ENCODE measurements at places on chromosomes 7 and 10.

DNA sequence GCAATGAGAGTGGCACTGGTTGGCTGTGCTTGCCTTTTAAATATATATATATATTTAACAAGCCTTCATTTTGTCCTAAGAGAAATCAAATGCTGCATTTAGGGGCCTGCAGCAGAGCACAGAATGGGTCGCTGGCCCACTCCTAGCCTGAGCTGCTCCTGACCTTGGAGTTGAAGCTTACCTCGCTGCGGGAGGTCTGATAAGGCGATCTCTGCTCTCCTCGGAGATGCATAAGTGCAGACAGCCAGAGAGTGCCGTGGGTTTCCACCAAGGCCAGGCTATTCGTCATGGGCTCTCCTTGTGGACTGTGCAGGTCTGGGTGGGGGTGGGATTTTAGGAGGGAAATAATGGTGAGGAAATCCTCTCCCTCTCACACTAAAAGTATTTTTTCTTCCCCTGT, 99.5 kb upstream of the IKZF1 start:
- DNase-seq: no peak

GRCh38 chr10:131162866-131163843, 148.4 kb downstream of the TCERG1L start:
- no peak for DNase-seq

GRCh38 chr7:110750931-110751605, 339.9 kb upstream of the LRRN3 start:
- DNase-seq: no peak

GRCh38 chr7:91929463-91929862, 11.2 kb upstream of the AKAP9 start:
- DNase-seq: no peak

DNA sequence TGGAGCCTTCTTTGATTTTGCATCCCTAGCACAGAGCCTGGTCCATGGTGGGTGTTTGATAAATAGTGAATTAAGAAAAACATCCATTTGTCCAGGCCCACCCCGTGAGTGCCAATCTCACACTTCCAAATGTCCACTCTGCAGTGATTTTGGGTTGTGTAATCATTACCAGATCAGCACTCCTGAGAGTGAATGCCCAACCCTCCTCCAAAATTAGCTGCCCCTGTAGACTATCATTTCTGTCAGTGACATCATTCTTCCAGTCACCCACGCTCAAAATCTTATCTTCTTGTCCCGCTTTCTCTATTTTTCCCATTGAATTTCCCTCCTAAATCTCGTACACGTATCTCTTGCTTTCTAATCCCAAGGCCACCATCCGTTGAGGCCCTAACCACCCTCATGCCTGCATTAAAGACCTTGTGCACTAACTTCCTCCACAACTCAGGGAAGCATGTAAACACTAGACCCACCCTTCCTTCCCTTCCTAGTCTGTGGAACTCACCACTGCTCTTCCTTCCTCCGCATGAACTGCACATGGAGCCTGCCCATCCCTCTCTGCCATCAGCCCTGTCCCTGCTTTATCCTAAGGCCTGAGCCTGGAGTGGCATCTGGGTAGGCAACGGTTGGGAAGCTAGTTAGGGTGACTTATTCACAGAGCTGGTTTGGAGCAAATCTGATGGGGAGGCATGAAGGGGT, 32.8 kb downstream of the PIK3AP1 start:
- no peak for DNase-seq

DNA sequence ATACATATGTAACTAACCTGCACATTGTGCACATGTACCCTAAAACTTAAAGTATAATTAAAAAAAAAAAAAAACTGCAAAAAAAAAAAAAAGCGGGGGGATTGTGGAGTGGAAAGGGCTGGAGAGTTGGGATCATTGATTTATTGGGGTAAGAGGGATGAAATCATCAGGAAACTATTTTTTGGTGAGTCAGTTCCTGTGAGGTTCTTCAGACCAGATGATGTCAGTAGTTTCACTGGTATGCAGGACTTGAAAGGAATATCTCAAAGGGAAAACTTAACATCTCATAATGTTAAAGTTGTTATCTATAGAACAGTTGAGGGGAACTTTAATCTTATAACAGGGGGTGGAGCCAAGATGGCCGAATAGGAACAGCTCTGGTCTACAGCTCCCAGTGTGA, 32.6 kb upstream of the TECTB start:
- DNase-seq: no peak

GRCh38 chr7:2315787-2316186, 1.5 kb upstream of the SNX8 start:
- no peak for DNase-seq

- no peak for DNase-seq
Measured at GRCh38 chr7:100968650-100969049, 715 bp upstream of the MUC12 start.

GRCh38 chr7:70710011-70710480, 421.9 kb upstream of the GALNT17 start:
- DNase-seq: no peak

DNA sequence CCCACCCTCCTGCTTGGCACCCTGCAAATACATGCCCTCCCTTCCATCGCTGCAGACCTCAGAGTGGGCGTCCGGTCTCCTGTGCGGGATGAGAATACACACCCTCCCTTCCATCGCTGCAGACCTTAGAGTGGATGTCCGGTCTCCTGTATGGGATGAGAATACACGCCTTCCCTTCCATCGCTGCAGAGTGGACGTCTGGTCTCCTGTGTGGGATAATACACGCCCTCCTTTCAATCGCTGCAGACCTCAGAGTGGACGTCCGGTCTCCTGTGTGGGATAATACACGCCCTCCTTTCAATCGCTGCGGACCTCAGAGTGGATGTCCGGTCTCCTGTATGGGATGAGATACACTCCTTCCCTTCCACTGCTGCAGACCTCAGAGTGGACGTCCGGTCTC, 128.1 kb downstream of the VIPR2 start:
- no peak for DNase-seq

GRCh38 chr10:43198682-43199005, 60.4 kb downstream of the CSGALNACT2 start:
- no peak for DNase-seq

DNA sequence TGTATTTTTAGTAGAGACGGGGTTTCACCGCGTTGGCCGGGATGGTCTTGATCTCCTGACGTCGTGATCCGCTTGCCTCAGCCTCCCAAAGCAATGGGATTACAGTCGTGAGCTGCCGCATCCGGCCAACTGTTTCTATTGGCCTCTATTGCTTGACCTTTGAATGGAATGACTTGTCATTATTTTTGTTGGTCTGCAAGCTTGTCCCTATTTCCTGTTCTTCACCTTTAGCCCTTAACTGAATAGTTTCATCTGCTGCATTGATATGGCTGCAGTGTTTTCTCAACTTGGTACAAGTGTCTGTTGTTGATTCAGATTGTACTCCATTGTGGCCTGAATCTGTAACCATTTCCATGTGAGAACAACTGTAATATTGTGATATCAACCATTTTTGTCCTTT, 105.5 kb downstream of the POLL start:
- DNase-seq: no peak

DNA sequence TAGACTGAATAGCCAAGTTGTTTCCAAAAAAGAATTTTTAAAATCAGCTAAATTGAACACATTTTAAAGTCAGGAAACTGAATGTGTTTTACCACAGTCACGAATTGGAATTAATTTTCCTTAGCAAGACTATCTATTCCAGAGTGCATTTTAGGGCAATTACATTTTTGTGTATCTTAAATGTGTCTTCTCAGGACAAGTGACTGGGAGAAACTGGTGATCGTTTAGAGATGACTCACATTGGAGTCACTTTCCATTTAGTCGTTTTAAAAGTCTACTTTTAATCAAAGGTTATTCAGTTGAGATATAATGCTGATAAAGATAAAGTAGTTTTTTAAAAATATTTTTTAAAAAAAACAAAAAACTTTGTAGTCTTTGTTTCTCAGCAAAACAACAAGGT, 191.7 kb upstream of the SLC26A5 start:
- DNase-seq: no peak

DNA sequence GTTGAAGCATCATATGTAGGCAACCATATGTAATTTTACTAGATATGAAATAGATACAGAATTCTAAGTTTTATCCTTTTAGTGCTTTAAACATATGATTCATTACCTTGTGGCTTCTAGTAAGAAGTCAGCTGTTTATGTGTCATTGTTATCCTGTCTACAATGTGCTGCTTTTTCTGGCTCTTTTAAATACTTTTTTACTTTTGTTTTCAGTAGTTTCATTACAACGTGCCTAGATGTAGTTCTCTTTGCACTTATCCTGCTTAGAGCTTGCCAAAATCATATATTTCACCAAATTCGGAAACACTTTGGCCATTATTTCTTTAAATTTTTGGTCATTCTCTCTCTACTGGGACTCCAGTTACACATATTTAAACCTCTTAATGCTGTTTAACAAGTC, 26.4 kb downstream of the YAE1 start:
- no peak for DNase-seq

DNA sequence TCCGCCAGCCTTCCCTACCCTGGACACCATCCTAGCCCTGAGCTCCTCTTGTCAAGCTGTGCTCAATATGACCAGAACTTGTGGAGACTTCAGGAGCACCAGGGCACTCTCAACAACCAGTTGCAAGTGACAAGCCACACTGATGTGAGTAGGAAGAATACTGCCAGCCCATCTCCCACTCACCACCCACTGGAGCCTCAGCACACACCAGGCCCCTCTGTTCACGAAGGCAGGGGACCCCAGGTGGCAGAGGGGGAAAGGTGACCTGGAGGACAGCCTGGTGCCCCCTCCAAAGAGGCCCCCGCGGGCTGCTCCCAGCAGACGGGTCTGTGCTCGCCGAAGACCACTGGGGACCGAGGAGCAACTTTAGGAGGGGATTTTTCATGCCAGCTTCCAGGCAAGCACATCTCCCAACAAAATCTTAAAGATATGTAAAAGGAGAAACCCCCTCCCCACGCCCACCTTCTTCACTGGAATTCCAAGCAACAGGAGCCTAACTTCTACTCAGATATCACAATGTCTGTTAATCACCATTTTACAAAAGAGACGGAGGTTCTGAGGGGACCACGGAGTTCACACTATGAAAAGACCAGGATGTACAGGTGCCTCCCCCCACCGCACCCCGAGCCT, 1.0 kb downstream of the MMD2 start:
- no peak for DNase-seq

GRCh38 chr10:30821994-30822692, 192.6 kb upstream of the LYZL2 start:
- DNase-seq: no peak

DNA sequence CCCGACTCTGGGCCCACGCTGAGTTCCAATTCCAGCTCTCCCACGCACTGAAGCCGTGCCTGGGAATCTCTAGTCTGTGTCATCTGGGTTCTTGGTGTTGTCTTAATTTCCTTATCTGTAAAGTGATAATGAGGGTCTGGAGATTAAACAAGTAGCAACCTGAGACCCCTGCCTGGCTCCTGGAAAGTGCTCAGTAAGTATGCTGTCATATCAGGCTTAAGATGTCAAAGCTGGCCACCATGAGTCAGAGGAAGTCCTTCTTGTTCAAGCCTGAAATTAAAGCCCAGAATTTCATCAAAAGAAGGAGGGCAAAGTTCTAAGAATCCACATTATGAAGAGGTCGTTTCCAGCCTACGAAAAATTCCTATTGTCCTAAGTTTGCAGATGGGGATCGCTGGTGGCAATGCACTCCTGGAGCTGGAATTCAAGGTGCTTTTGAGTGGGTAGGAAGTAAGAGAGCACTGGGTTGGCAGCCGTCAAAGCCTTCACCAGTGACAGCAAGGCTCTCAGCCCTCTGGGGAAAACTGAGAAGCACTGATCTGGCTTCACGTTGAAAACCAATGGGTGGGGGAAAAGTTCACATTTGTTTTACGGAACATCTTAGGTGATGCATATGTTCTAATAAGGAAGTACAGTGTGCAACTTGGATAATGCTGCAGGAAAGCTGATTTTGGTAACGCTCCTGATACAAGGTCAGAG, 50.3 kb upstream of the NCAPG2 start:
- DNase-seq: no peak

DNA sequence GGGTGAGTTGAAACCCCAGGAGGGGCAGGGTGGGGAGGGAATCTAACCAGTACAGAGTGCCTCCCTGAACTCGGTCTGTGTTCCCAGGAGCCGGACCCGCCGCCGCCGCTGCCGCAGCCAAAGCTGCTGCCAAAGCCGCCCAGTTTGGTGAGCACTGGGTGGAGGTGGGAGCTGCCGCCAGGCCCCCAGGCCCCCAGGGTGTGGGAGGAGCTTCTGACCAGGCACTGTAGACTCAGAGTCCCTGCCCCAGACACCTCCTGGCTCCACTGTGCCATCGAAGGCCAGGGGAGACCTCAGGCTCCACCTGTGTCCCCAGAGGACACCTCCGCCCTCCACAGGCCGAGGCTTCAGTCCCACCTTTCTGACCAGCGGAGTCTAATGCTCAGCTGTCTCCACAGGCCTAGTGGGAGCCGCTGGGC, 20.4 kb upstream of the LIMK1 start:
- DNase-seq: no peak

DNA sequence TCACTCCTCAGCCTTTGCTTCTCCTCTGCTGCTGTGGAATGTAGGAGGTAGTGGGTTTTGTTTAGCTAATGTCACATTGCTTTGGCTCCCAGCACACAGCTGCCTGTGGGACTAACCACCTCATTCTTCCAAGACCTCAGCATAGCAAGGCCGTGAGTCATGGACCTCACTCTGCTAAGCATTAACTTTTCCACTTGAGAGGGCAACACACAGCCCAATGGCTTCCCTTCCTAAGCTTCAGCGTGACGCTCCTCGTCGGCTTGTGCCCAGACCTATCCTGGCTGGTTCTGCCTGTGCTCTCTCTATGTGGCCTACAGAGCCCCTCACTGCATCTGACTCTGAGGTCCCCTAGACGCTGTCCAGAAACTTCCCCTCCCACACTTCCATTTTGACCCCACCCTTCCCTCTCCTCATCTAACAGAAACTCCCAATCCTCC, 23.3 kb downstream of the MYOF start:
- DNase-seq: no peak

- no peak for DNase-seq
Measured at GRCh38 chr10:128539510-128540127, 413.4 kb upstream of the MKI67 start.

DNA sequence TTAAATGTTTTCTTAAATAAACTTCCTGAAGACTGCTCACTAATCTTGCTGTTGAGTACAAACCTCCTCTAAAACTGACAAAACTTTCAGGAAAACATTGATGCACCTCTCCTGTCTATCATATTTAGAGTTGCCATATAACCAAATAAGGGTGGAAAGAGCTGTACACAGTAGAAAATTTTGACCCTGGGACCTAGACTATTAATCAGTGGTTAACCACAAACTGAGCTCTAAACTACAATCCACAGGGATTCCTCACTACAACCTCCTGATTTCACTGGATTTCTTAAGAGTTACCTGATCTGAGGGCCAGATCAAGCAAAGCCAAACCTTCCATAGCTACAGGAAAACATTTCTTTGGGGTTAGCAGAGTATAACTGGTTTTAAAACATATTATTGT, 39.9 kb upstream of the WNT16 start:
- DNase-seq: no peak

DNA sequence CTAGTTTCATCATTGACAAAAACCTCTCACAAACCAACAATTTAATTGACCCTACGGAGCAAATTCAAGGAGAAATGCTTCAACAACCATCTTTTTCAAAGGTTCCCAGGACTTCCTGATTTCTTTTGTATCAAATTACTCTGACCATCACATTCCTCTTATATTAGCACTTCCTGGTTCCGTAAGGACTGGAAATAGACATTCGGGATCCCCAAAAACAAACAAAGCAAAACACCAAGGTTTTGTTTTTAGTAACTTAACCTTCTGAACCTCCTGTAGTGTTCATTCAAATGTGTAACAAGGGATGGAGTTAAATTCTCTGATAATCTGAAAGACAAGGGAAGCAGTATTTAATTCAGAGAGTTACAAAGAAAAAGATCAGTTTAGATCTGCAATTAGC, 387.6 kb upstream of the NRP1 start:
- DNase-seq: no peak

GRCh38 chr7:2943851-2944601, 99.6 kb downstream of the CARD11 start:
- no peak for DNase-seq

Measured in CD4-positive, alpha-beta T cell (primary cell).